HEK293T (cell line): ENCODE measurements at places on chromosomes 3 and 15.

- peak; percentile 59 for DNase-seq
These were observed 136.2 kb upstream of the PFN2 start for GRCh38 chr3:150106740-150107428.

- DNase-seq: no peak
These were observed 269.4 kb upstream of the ZPLD1 start for GRCh38 chr3:102165367-102165766.

DNA sequence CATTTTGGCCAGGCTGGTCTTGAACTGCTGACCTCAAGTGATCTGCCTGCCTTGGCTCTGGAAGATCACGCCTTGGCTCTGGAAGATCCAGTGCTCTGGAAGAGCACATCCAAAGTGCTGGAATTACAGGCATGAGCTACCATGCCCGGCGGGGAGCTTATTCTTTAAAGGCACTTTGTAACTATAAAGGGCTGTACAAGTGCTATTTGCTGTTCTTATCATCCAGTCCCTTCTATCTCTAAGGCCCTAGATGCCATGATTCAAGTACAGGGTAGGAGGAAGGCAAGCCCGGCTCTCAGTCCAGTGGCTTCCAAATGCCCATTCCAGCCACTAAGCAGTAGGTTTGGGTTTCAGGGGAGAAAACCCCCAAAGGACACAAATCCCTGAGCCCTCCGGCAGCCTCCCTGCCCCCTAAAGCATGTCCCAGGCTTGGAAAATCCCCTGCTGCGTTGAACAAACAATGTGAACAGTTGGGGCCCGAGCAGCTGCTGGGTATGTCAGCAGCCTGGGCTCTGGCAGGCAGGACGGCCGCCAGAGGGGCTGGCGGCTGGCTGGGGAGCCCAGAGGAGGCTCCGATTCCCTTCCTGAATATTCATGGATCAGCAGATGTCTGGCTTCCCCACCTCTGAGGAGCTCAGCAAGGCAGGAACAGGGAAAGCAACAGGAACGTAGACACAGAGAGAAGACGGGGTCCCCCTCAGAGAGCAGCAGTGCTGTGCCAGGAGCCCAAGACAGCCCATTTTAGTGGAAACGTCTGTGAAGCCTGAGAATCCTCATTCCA lies 7.7 kb downstream of the IGDCC4 start:
- peak; percentile 75 for DNase-seq

- DNase-seq: no peak
These were observed 383.1 kb upstream of the TPRG1 start for GRCh38 chr3:188788621-188789081.

DNA sequence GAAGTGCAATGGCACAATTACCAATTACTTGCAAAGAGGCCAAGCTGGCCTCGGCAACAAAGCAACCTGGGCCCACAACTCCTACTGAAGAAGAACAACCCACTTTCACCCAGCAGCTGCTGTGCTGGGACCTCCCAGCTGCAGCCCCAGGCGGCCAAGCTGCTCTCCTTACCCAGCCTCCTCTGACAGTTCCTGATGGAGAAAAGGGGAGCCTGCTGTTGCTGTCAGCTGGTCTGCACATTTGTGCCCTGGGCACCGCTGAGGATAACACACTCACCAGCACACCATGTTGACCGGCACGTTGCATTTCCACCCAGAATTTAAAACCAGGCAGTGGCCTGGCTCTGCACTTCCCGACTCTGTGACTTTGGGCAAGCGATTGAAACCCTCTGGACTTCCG lies 33.6 kb downstream of the SSUH2 start:
- no peak for DNase-seq

DNA sequence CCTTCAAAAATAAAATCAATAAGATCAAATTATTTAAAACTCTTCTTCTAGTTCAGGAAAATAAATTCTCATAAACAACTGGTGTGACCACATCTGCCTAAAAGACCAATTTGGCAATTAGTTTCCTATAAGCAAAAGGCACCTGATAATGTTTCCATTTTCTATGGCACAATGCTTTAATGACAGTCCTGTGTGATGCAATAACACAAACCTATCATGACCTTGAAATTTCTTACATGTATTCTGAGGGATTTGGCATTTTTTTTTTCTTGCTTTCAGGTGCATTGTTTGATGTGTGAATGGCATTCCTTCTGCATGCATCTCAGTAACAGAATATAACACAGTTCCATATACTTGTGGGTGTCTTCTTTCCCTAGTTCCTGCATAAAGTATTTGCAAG lies 32.5 kb upstream of the FRMD5 start:
- DNase-seq: no peak

GRCh38 chr15:78299101-78299930 lies at the start of gene SKIC8:
Gene SKIC8, minus strand, starts transcription at chr15:78299609. Its CDS starts 3,923 bp downstream, at chr15:78295686.
- peak; percentile 99 for DNase-seq

DNA sequence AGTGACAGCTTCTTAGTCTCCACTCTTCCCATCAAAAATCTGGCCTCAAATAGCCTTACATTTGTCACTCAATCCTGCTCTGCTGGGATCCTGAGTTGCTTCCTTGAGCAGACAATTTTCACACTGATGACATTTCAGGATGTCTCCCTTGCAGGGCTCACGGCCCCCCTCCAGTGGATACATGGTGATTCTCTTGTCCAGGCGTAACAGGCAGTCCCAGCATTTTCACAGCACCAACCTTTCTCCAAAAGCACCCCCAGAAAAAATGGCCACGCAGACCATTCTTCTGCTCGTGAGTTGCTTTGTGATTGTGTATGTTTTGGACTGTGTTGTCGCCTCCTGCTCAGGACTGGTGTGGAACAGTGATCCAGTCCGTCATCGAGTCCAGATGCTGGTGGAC lies 47.4 kb upstream of the WNT7A start:
- no peak for DNase-seq

GRCh38 chr3:84830476-84830875 lies 128.3 kb upstream of the CADM2 start:
- no peak for DNase-seq

GRCh38 chr15:98150084-98150483 lies 189.6 kb downstream of the ARRDC4 start:
- no peak for DNase-seq

- no peak for DNase-seq
These were observed 13.6 kb upstream of the DAG1 start for GRCh38 chr3:49456466-49456865.

DNA sequence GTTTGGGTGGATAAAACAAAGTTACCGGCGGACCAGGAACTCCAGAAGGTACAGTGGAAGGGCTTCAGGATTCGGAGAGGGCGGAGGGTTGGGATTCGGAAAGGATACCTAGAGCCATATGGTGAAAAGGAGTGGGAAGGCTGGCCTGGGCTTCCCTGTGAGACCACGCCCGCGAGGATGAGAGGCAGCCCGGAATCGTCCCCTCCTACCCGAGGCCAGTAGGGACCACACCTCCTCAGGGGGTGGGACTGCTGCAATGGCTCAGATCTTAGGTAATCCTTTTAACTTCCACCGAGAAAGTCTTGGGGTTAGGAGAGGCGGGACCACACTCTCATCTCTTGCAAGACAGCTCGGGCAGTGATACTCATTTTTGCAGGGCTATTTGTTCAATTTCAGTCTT lies 511.3 kb downstream of the OCA2 start:
- peak; percentile 5 for DNase-seq

- DNase-seq: no peak
These were observed 55.8 kb downstream of the DNAJB8 start for GRCh38 chr3:128410669-128411573.

DNA sequence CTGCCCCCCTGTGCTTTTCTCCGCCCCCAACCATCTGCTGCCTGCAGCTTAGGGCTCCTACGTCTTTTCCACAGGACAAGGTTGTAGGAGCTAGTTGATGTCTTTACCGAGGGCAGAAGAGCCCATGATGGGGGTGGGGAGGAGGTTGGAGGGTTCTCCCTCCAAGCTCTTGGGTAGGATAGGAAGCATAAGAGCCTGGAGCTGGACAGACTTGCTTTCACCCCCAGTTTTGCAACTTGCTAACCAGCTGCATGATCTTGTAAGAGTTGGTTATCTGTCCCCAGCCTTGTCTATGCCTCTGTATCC lies 856 bp downstream of the ABCF3 start:
- no peak for DNase-seq

DNA sequence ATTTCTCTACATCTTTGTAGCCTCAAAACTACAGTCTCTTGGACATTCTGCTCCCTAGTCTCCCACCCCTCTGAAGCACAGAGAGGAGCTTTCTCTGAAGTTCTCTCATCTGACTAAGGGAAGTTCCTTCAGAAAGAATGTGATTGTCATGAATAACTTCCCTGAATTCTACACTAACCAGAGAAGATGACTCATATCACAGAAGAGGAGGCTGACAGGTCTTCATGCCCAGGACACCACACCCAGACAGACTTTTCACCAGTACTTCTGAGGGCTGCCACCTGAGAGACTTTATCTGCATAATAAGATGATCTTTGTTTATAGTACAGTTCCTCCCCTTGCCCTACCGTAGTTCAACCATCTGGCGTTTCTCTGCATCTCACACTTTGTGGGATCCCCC lies 52.8 kb downstream of the CDIN1 start:
- no peak for DNase-seq

DNA sequence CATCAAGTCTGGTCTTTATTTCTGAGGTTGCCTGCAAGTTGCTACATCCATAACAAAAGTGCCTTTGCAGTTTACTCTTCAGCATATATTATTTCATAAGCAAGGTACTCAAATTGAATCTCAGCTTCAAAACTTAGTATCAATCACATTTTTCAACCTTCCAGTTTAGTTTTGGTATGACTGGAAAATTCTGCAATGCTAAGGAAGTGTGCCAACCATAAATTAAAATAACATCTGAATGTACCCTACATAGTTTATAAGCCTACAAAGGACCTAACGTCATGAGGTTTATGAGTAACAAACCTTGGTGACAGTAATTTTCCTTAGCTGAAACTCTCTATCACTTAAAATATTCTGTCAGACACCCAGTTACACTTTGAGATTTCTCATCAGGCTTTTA lies 62.8 kb downstream of the THBS1 start:
- no peak for DNase-seq

- no peak for DNase-seq
These were observed 170.5 kb downstream of the VPS13C start for GRCh38 chr15:61889706-61890105.

DNA sequence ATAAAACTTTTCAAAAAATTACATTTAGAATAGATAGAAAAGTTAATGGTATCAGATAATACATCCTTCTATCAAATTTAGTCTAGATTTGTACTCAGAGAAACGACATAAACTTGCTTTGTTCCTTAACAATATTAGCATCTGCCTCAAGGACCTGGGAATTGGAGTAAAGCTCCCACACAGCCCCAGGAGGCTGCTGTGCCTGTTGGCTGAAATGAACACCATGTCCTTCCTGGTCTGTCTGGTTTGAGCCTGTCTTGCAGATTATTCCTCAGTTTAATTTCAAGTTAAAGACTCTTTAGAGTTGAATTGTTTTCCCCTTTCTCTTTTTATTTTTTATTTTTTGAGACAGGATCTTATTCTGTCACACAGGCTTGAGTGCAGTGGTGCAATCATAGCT lies 19.4 kb downstream of the GNB5 start:
- DNase-seq: no peak

GRCh38 chr3:184315543-184315867 lies 1.1 kb downstream of the EIF4G1 start:
- no peak for DNase-seq

DNA sequence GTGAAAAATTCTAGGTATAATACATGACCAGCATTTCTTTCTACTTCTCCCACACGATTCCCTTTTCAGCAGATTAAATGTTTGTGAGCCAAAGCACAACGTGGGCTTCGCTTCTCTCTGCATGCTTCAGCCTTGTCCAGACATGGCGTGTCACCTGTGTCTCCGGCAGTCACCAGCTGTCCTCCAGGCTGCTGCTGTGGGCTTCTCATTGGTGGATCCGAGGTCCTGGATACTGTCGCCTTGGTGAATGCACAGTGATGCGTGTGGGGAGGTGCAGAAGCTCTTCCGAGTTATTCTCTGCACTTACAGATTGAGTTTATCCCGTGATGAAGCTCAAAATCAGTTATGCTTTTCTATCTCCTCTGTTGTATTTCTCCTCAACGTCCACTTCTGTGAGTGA lies 23.0 kb upstream of the GOLGA8J start:
- no peak for DNase-seq

GRCh38 chr15:82653483-82654168 lies 6.5 kb upstream of the CPEB1 start:
- no peak for DNase-seq

GRCh38 chr3:125128861-125129501 lies 73.2 kb upstream of the HEG1 start:
- DNase-seq: no peak

DNA sequence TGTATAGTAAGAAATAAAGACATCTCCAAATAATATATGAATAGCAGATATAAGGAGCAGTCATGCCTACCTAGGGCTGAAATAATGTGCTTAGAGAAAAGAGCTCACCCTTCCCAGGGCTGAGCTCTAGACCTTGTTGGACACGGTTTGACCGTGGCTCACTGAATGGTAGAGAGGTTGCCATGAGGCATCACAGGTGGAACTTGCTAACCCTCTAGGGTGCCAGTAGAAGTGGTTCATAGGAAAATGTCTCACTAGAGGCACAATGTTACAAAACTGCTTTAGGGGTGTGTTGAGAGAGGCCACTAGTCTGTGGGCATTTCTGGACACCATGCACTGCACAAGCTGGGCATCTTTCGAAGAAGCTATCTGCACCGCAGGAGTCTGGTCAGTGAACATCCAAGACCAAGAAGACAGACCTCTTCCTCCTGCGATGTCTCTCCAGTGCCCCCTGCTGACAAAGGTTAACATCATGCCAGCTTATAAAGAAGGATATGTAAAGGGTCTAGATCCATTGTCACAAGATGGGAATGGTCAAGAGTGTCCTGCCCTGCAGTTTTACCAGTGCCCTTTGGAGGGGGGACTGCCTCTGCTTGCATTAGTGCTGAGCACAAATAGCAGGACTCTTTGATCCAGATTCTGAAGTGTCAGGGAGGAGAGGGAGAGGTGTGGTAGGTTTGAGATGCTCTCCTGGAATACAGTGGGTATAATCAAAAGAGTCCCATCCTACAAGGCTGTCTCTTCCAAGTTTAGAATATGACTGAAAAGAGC lies 266.8 kb downstream of the ZNF385D start:
- DNase-seq: peak; percentile 38

DNA sequence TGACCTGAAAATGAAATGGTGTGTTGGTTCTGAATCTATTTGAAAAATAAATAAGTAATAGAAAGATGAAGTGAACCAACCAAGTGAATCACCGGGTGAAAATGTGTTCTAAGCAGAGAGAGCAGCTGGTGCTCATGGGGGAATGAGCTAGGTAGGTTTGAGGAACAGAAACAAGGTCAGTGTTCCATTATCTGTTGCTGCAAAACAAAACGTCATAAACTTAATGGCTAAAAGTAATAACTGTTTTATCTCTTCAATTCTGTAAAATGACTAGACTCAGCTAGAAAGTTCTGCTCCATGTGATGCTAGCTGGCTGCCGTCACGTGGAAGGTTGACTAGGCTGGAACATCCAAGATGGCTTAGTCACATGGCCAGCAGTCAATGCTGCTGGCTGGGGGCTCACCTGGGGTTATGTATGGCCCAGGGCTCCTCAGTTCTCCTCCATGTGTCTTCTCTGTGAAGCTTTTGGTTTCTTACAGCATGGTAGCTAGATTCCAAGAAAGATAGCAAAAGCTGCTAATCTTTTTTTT lies 13.3 kb upstream of the SH3BP5 start:
- no peak for DNase-seq
